Fibroblast of skin of right biceps (primary cell): ENCODE measurements at places on chromosomes 7 and 10.

DNA sequence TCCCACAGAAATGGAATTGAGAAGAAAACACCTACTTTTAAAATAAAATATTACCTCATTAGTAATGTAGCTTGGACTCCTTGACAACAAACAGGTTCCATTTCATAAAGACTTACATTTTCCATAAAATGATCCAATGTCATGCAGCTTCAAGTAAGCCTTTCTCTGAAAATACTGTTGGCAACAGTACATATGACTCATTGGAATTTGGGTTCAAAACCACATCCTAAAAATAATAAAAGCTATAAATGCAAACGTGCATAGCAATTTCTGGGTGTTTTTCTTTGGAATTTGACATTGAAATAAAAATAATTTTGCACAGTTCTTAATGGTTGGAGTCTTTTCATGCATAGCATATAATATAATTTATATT, 47.9 kb downstream of the FHIP2A start:
- DNase-seq = peak; percentile 90

- no peak for DNase-seq
Observed at GRCh38 chr7:145378197-145378596, 542.3 kb upstream of the TPK1 start.

DNA sequence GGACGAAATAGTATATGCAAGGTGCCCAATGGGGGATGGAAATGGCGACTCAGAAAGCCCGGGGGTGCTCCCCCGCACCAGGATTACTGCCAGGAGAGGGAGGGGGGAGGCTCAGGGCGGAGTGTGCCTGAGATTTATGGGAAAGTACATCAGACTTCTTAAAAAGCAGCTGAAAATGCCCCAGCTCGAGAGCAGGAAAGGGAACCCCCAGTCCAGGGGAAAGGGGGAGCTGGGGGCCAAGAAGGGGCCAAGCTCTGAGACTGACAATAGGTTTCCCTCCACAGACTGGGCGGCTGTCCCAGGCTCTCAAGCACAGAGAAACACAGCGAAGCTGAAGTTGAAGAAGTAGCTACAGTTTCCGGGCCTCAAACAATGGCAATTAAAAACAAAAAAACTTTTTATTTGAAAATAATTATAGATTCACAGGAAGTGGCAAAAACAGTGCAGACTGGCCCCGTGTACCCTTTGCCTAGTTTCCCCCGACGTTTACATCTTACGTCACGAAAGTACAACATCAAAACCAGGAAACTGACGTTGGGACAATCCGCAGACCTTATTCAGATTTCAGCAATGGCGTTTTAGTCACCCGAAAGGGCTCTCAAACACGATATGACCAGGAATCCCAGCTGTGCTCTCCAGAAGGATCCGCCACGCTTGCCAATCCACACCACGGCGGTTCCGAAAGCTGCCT, 83.9 kb upstream of the FGFR2 start:
- no peak for DNase-seq

DNA sequence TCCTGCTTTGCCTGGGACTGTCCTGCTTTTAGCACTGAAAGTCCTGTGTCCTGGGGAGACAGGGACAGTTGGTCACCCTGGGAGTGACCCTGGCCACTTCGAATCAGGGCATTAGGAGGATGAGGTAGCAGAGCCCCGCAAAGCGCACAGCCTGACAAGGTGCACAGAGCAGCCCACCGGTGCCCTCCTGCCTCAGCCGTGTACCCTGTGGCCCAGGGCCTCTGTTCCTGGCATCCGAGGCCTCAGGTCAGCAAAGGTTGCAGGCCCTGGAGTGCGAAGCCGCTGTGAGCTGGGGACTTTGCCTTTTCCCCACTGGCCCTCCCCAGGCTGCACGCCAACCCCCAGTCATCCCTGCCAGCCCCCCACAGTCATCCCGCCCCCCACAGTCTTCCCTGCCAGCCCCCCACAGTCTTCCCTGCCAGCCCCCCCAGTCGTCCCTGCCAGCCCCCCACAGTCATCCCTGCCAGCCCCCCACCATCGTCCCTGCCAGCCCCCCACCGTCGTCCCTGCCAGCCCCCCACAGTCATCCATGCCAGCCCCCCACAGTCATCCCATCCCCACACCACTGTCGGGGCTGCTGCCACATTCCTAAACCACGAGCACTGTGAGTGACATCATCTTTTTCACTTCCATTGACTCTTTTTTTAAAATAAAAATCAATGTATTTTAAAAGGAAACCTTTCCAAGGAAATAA, 91.8 kb downstream of the RGS10 start:
- peak; percentile 31 for DNase-seq

DNA sequence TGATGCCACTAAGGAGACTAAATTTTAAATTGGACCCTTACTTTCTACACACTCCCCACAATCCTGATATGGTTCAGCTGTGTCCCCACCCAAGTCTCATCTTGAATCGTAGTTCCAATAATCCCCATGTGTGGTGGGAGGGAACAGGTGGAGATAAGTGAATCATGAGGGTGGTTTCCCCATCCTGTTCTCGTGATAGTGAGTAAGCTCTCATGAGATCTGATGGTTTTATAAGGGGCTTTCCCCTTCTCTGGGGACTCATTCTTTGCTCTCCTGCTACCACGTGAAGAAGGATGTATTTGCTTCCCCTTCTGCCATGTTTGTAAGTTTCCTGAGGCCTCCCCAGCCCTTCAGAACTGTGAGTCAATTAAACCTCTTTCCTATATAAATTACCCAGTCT, 18.4 kb upstream of the BET1 start:
- peak; percentile 13 for DNase-seq

GRCh38 chr7:50652400-50653125, 87.4 kb upstream of the DDC start:
- DNase-seq = no peak

DNA sequence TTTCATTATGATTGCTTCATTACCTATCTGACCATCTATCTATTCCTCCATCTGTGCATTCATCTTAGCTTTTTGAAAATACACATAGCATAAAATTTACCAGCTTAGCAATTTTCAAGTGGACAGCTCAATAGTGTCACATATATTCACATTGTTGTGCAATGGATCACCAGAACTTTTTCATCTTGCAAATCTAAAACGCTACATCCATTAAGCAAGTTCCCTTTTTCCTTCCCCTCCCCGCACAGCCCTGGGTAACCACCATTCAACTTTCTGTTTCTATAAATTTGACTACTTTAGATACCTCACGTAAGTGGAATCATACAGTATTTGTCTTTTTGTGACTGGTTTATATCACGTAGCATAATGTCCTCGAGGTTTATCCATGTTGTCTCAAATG, 78.0 kb upstream of the ADRB1 start:
- DNase-seq = no peak

DNA sequence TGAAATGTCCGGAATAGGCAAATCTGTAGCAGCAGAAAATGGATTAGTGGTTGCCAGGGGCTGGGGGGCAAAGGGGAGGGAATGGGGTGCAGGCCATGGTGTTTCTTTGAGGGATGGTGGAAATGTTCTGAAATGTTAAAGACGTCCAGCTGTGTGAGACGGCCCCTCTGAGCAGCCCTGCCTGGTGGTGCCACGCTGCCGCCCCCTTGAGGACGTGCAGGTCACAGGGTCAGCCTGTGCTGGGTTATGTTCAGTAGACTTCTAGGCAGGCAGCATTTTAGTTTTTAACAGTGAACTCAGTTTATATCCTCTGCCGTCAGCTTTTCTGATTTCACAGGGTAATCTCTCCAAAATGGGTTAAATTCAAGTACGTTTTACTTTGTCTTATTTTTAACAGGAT, 9.4 kb downstream of the NUB1 start:
- DNase-seq = no peak

DNA sequence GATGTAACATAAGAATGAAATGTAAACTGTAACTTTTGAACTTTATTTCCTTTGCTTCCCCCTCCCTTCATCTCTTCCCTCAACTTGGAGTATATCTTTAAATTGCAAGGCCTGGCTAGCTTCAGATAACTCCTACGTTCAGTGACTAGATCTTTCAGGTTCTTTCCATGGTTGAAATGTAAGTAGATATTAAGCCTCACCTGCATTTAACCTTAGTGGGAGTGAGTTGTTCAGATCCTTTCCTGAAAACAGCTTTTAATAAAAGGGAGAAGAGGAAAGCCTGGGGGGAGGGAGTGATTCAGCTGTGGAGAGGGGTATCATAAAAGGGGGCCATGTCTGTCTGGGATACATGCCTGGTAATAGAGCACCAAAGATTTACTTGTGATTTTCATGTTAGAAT, 19.0 kb upstream of the PRPS1L1 start:
- DNase-seq = no peak

DNA sequence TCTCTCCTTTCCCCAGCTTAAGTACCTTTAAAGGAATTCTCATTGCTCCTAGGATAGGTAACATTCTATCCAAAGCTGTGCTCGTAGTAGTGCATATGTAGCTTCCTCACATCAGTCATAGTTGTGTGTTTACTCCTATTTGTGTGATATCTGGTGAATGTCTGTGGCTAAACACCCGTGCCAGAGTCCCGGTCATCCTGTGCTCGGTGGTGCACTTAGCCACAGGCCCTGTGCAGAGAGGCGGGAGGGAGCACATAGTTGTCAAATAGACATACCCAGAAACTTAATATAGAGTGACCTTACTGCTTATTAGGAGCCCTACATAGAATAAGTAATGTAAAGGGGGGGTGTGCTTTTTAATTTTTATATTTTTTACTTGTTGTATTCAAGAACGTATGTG, 76.6 kb downstream of the RBM33 start:
- no peak for DNase-seq

DNA sequence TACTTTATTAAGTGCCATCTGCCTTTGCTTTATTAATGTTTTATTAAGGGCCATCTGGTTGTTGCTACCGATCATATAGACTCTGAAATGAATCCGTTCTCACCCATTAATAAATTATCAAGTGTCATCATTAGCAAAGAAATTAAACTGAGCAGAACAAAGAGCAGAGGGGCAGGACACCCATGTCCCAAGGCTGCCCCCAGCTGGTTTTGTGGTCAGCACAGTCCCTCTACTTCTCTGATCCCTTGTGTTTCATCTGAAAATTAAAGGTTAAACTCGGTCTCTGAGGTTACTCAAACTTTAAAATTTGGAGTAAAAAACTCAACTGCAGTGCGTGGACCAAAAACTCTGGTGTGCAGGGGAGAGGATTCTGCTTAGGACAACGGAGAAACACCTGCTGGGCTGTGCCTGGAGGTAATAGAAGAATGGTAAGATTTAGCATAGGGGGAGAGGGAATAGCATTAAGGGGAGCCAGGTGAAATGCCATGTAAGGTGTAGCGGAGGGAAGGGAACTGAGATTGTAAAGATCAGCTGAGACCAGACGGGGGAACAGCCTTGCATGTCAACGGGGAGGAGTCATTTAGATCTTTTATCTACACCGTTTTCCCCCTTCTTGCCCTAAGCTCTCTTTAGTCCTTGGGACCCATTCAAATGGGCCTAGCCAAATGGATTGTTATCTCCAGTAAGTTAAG, 10.8 kb upstream of the GSDME start:
- no peak for DNase-seq

DNA sequence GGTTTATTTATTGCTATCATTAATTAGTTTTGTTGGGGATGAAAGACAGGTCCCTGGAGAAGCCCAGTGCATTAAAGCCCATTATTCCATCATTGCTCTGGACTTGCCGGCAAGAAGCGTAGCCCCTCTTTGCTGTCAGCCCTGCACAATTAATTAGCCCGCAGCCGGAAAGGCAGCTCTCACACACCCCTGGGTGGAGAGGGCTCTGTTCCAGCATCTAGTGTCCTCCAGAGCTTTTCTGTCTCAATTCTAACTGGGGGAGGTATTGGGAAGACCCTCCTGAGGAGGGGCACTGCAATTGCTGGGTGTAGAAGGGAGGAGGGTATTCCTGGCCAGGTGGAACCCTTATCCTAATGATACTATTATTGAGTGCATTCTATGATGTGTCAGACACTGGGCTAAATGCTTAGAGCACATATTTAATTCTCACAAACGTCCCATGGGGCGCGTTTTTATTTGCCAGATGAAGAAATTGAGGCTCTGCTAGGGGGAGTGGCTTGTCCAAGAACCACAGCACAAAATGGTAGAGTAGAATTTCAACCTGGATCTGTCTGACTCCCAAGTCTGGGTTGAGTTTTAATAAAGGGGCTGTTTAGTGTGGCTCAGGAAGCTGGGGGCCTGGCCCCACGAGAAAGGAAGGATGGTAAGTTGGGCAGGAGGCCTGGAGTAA, 148.1 kb upstream of the PCBD1 start:
- no peak for DNase-seq

- no peak for DNase-seq
Observed at GRCh38 chr10:82319074-82319473, 444.1 kb downstream of the NRG3 start.

DNA sequence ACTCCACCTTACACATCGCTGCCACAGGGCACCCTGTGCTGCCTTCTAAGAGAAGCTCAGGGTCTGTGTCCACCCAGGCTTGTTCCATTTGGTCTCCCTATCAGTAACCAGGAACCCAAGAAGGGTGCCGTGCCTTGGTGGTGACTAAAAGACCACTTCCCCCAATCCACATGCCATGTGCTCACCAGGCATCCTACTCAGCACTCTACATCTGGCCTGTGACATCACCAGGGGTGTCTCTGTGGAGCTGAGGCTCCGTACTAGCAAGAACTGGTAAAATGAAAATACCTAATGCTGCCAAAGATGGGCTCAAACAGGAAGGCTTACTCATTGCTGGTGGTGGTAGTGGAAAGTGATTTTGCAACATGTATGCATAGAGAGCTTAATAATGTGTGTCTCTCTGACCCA, 19.0 kb upstream of the C10orf71 start:
- DNase-seq = peak; percentile 73

GRCh38 chr10:52257692-52258075, 56.4 kb upstream of the DKK1 start:
- no peak for DNase-seq

- DNase-seq = peak; percentile 60
Observed at GRCh38 chr10:44466236-44466635, 81.3 kb upstream of the CXCL12 start.

GRCh38 chr10:11186374-11186773, 168.7 kb downstream of the CELF2 start:
- no peak for DNase-seq

DNA sequence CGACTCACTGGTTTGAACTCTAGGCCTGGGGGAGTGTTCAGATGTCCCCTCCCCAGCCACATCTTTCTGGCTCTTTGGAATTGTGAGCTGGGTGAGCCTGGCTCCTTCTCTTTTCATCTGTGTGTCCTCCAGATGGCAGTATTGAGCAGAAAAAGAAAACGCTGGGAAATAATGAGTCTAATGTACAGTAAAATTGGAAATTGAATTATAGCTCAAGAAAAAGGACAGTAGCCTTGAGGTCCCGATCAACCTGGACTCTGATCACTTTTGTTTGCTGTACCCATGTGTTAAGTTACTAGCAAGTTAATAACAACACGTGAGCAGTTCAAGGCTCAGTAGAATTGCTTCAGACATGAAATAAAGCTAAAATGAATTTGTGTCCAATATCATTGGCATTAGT, 77.9 kb downstream of the SNX10 start:
- peak; percentile 42 for DNase-seq

DNA sequence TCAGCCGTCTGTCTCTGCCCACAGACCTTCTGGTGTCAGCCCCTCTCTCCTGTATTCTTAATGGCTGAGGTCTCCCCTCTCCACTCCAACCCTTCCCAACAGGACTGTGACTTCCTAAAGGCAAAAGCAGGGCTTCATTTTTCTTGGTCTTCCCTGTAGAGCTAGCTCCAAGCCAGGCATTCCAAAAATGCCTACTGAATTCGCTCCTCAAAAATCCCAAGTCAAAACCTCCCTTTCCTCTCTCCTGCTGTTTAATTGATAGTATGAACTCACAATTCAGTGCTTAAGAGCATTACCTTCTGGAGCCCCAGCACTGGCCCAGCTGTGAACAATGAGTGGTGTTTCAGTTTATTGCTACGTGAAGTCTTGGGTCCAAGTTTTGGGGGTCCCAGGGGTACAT, 628.4 kb downstream of the PARD3 start:
- peak; percentile 23 for DNase-seq
